ENCODE measurements at places on chromosomes 5 and 9.

- no peak for DNase-seq
Observed at GRCh38 chr5:14906628-14907027, 35.0 kb upstream of the ANKH start.

GRCh38 chr5:83353231-83353630, 118.3 kb upstream of the VCAN start:
- no peak for DNase-seq

- no peak for DNase-seq
Observed at GRCh38 chr5:98793223-98793622, 19.8 kb downstream of the RGMB start.

- DNase-seq = no peak
Observed at GRCh38 chr5:72363166-72363802, 43.1 kb downstream of the PTCD2 start.

DNA sequence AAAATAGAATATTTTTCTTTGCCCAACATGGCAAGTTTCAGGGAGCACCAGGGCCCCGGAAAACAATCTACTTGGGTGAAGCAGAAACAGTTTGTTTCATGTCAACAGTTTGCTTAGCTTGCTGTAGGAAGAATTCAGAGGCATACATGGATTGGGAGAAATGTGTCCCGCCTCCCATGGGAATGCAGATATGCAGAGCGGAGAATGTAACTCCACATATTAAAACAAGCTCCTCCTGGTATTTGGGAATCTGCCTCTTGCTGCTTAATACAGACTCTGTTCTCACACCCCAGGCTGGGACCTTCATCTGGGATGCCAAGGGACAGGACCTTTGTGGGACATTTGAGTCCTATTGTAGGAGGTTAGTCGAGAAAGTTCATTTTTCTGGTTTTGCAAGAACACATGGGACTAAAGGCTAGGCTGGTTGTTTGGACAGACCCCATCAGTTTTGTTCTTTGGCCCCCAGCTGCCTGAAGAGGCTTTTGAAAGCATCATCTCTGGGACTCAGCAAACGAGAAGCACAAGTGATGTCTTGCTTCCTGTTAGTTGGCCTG, 220.5 kb upstream of the ADRA1B start:
- no peak for DNase-seq

DNA sequence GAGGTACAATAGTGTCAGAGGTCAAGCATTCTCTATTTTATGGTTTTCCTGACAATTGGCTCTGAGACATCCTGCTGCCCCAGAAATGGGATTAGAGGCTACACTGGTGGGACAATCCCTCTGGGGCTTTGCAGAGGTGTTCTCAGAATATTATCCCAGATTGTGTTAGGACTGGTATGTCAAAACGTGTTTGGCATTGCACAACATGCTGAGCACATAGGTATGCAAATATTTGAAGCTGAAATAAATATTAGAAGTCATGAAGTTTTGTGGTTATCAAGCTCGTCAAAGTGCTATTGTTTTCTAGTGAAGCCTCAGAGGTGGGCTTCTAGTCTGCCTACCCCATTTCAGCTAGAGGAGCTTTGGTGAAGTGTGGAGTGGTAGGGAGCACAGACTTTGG, 304.4 kb downstream of the MAN2A1 start:
- DNase-seq = no peak

DNA sequence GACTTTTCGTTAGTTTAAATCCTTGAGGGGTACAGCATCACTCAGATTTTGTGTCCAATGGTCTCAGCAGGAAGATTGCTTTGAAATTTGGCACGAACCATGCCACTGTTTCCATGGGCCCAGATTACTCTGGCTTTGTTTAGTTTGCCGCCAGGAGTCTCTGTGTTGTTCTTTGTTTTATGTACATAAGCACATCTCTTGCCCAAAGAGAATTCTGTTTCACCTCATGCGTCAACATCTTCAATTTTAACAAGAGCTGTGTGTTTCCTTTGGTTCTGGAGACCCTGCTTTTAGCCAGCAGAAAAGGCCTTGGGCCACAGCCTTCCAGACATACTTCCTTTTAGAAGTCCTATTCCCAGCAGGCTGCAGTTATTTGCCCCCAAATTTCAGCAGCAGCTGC, 62.4 kb downstream of the TNPO1 start:
- DNase-seq = no peak

- no peak for DNase-seq
Observed at GRCh38 chr9:122865300-122865699, 36.9 kb upstream of the PDCL start.

DNA sequence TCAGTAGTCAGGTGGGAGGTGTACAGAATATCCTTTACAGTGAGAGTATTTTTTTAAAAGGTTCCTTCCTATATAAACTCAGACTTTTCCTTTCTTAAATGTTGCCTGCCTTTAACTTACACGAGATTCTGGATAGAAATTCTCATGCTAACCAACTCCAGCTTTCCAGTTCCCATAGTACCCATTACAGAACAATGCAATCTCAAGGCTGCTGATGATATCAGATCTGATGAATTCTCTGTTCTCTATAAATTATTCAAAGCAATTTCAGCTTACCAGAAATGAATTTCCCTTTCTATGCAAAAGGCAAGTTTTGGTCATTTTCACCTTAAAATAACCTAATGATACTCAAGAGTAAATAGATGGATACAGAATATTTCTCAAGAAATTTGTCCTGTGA, 90.3 kb downstream of the NUDT12 start:
- no peak for DNase-seq

- DNase-seq = no peak
Observed at GRCh38 chr5:40606077-40606765, 73.5 kb upstream of the PTGER4 start.

DNA sequence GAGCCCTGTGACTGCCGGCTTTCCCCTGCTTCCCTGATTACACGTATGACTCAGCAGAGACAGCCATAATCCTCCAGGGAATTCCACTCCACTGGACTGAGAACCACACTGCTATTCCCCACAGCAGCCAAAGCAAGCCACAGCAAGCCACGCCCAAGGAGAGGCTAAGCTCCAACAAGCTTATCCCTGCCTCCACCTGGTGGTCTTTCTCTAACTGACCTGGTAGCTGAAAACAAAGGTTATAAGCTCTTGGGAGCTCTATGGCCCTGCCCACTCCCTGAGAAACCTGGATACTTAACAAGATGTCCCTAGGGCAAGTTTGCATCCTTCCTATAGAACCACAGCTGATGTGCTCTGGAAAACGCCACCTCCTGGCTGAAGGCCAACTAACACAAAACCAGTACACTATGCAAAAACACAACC, 613.7 kb upstream of the CDH18 start:
- no peak for DNase-seq

- no peak for DNase-seq
Observed at GRCh38 chr5:80124121-80124918, 89.2 kb downstream of the THBS4 start.

DNA sequence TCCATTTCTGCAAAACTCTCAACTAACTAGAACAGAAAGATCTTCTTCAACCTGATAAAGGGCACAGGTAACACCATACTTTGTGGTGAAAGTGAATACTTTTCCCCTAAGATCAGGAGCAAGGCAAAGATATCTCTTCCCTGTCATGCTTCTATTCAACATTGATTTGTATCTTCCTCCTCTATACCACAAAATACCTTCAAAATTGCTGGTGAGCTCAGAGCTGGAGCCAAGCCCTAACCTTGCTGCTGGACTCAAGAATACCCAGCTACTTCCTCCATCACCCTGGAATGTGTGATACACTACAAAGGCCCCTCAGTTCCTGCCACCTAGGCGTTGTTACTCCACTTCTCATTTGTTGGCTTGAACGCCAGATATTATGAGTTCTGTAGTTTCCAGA, 499.0 kb downstream of the ACTL7B start:
- no peak for DNase-seq

- no peak for DNase-seq
Observed at GRCh38 chr5:82277613-82277986, 554 bp downstream of the RPS23 start.

DNA sequence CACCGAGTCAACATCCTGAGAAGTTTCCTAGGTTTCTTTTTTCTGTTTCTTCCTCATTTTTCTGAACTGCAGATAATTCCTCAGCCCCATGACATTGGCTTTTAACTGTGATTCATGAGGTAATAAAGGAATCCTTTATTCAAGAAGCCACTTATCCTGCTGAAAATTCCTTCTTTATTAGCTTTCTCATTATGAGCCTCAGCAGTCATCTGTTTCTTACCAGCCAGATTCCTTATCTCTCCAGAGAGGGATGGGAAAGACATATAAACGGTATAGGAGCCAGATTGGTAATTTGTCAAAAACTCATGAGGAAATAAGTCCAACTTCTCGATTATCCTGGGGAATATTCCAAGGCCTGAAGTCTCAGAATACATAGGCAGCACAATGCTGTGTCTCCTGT, 465.4 kb downstream of the ICE1 start:
- no peak for DNase-seq

DNA sequence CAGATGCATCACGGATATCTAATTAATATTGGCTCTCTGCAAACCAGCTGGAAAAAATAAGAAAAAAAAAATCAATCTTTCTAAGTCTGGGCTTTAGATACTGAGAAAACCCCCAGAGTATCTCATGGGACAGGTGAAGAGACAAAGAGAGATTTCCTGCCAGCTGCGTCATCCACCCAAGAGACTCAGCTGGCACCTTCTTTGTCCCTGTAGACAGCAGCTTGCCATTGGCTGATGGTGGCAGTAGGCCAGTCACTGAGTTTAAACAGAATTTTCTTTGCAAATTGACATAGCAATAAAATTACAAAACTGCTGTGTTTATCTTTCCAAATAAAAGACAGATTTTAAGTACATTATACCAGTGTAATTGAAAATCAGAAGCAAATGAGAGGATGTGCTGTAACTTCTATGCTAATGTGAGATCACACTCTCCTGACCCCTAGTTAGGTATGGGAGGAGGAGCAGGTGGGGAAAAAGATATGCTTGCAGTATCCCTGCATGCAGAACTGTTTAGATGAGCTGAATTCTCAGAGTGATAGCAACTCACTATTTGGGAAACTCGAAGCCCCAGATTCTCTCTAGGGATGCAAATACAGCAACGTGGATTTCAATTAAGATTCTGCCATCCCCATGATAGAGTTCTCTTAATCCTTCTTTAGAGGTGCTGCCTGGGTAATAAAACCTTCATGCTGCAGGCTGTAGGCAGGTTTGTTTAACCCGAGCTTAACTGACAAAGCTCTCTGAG, 72.2 kb downstream of the NMUR2 start:
- DNase-seq = no peak

DNA sequence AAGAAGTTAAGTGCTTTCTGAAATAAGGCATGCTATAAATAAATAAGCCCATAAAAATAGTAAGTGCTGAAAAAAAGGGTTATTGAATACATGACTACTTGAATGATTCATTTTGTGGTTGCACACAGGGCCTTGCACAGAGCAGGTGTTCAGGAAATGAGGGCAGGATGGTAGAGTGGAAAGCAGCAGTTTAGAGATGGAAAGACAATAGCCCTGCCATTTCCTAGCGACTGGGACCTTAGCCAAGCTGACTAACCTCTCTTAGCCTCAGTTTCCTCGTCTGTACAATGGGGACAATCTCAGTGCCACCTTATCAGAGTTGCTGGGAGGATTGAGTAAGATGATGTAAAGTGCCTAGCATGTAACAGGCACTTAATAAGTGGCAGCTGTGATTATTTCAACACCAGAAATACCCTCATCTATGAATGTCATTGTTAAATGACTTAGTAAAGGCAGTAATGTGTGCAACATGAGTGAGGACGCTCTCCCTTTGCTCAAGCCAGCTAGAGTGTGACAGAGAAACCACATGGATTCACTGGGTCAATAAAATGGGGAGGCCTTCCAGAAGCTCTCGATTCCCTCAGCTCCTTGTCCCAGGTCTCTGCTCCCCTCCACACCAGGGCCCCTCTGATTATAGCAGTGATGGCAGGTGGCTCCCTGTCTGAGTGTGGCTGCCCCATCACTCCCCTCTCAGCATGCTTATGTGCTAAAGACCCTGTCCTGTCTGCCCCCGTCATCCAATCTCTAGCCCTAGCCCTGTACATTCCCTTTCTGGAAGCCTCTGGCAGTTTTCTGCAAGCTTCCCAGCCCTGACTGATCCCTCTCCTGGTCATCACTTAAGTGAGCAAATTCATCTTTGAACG, 16.0 kb upstream of the PHF19 start:
- no peak for DNase-seq

GRCh38 chr9:34001298-34001697, 47.4 kb downstream of the UBAP2 start:
- DNase-seq = no peak

Measured in pancreas (tissue), 10 donors.